ENCODE measurements at places on chromosomes 1 and 21.
A peak's percentile ranks its signal among the peaks of the same experiment; 100 is the strongest.

DNA sequence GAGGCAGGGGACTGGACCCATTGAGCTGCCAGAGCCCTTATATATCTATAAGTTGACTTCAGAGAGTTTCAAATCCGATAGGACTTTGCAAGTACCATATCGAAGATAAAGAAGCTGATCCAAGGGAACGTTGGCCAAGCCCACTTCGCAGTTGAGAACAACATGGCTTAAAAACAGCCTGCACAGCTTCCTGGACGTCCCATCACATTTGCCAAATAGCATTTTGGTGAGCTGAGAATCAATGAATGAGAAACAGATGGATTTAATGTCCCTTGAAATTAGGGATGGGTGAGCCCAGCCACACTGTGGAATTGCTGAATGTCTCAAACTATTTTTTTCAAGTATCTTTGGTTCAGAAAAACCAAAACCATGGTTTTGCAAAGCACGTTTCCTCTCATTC is 64.8 kb downstream of the KCNJ15 start:
- no peak for DNase-seq

DNA sequence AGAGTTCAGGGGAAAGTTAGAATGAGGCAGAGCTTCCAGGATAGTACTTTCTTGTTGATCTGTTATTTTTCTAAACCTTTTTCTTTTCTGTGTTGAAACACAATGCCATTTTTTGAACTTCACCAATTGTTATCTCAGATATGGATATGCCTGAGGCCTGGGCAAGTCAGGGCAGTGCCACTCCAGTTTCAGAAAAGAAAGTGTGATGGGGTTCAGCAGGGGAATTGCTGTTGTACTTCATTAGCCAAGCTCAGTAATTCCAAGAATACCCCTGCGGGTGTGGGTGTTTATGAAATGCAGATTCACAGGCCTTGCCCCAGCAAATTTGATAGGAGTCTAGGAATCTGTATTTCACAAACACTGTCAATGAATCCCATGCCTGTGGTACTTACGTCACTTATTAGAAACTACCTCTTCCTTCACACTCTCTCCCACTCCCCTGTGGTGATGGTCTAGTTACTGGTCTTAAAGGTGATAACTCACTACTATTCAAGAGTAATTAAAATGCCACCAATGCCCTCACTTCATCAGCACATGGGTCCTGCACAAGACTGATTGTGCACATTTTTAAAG is 142.3 kb downstream of the PBX1 start:
- no peak for DNase-seq

- DNase-seq: no peak
Measured at GRCh38 chr21:26709090-26709489, 136.0 kb upstream of the CYYR1 start.

- peak; percentile 21 for DNase-seq
Measured at GRCh38 chr1:209105701-209106100, 477.8 kb upstream of the CAMK1G start.

DNA sequence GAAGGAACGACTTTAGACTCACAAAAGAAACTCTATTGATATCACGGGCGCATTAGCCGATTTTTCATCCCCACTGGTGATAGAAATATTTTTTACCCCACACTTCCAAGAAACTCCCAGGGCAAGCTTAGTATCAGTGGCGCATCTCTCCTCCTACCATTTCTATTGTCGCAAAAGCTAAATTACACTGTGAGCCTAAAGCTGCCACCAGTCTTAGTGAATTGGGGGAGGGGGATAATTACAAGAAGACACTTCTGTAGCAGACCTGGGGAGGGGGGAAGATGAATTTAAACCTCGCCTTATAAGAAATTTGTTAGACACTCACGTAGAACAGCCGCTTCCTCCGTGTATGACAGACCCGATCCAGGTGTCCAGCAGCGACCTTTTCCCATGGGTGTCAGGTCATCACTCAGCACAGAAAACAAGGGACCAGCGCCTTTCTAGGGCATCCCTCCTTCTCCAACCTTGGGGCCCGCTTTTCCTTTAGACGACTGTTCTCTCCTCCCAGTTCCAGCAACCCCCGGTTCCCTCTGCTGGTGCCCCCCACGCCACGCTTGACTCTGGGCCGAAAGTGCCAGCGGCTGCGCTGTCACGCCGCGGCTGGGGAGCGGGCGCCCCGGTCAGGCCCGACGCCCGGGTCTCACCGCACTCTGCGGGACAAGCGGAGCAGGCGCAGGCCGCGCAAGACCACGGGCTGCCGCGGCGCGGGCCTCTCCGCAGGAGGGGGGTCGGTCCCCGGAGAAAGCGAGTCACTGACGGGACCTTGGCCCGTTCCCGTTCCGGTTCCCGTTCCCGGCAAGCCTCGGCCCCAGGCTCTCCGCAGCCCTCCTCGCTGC is 821 bp downstream of the PHC2 start:
- DNase-seq: peak; percentile 36

GRCh38 chr1:184244962-184245361 is 141.9 kb upstream of the C1orf21 start:
- no peak for DNase-seq

- no peak for DNase-seq
Measured at GRCh38 chr1:110433803-110434202, 17.1 kb upstream of the PROK1 start.

- DNase-seq: peak; percentile 44
Measured at GRCh38 chr1:155729031-155729898, 40.4 kb downstream of the DAP3 start.

DNA sequence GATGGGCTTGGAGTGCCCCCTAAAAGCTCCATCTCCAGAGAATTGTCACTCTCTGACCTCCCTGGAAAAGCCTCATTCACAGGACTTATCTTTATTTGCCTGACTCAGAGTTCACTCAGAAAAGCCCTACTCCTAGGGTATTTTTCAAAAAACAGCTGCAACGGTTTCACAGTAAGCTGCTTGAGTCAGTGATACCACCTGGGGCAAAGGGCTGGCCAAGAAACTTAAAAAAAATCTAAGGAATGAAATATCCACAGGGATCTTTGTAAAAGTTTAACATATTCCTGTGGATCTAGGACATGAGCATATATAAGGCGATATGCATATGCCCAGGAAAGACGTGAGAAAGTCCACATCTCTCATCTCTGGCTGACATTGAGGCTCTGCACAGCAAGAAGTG is 33.8 kb upstream of the TSPAN2 start:
- no peak for DNase-seq

Measured in NCI-H345 (cell line).